ENCODE measurements at places on chromosomes 2 and 18.

DNA sequence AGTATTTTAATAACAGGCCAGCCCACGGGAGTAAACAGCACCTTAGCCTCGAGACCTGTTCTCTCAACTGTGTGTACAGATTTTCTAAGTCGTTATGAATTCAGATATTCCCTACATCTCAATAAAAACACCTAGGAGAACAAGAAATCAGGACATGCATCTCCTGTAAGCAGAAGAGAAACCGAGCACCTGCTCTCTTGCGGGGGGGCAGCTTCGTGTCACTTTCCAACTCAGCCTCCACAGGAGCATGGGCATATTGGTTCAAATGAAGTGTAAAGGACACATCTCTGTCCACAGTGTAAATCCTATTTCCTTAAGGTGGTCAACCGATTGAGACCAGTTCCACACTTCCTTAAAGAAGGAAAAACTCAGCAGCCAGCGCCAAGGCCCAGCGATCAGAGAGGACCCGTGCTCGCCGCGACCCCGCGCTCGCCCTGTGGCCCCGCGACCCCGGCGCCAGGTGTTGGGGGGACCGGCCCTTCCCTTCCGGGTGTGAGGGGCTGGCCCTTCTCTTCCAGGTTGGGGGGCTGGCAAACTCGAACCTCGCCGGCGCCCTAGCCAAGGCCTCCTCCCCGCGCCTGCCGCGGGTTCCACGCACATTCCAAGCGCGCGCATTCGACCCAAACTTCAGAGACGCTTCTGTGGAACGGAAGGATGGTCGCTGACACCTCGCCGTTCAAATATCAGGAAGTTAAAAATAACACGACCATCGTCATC, 652 bp downstream of the SH3YL1 start:
- H3K27me3 ChIP-seq: no peaks in the 10 kb centered on the region
- H3K36me3 ChIP-seq: no peaks in the 10 kb centered on the region
- DNase-seq: no peak
- H3K4me1 ChIP-seq: peaks cover 30% of the 10 kb centered on the region

GRCh38 chr2:65297544-65297943, 69.9 kb downstream of the ACTR2 start:
- no peak overlapping the region for H3K4me3 ChIP-seq
- no peaks in the 10 kb centered on the region for H3K27me3 ChIP-seq
- peaks cover 43% of the 10 kb centered on the region for H3K4me1 ChIP-seq
- no peak overlapping the region for H3K27ac ChIP-seq
- H3K36me3 ChIP-seq: no peaks in the 10 kb centered on the region

GRCh38 chr2:43333656-43334144, 107.3 kb upstream of the ZFP36L2 start:
- H3K36me3 ChIP-seq: no peaks in the 10 kb centered on the region
- peak overlapping the region; percentile 20 for H3K4me3 ChIP-seq
- peaks cover 13% of the 10 kb centered on the region for H3K4me1 ChIP-seq
- DNase-seq: peak; percentile 56
- no peaks in the 10 kb centered on the region for H3K27me3 ChIP-seq

DNA sequence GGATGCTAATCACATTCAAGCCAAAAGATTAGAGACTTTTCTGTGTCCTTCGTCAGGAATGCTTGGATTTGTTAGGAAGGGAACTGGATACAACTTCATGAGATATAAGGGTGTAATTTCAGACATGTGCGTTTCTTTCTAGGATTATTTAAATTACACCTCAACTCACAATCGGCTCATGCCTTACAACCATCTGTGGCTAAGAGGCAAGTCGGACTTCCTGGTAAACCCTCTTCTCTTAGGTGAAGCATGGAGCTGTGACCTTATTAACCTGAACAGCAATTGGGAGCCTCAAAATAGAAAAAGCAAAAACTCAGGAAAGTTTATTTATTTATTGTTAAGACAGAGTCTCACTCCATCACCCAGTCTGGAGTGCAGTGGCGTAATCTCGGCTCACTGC, 61.8 kb downstream of the SEMA4F start:
- no peak for DNase-seq
- H3K27ac ChIP-seq: no peak overlapping the region
- peaks cover 4% of the 10 kb centered on the region for H3K27me3 ChIP-seq
- H3K36me3 ChIP-seq: no peaks in the 10 kb centered on the region
- no peaks in the 10 kb centered on the region for H3K4me1 ChIP-seq
- H3K4me3 ChIP-seq: peak overlapping the region; percentile 59

- no peak overlapping the region for H3K4me3 ChIP-seq
- H3K4me1 ChIP-seq: peaks cover 23% of the 10 kb centered on the region
- no peak overlapping the region for H3K27ac ChIP-seq
- no peak for DNase-seq
These were observed 103.1 kb downstream of the CCDC85A start for GRCh38 chr2:56286936-56287335.

DNA sequence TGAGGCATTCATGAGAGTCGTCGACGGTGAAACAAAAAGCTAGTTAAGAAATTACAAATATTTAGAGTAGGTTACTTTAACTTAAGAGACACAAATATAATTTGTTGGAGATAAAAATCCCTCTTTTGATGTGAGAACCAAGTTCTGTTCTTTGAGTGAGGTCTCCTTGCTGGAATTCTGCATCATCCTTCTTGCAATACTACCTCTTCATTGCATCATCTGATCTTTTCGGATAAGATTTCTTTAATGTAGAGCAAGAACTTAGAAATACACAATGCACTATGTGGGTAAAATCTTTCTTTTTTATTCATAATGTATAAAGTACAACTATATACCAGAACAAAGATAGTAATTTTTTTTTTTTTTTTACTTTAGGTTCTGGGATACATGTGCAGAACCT, 118.4 kb downstream of the ARL4C start:
- DNase-seq: no peak
- H3K36me3 ChIP-seq: no peaks in the 10 kb centered on the region

DNA sequence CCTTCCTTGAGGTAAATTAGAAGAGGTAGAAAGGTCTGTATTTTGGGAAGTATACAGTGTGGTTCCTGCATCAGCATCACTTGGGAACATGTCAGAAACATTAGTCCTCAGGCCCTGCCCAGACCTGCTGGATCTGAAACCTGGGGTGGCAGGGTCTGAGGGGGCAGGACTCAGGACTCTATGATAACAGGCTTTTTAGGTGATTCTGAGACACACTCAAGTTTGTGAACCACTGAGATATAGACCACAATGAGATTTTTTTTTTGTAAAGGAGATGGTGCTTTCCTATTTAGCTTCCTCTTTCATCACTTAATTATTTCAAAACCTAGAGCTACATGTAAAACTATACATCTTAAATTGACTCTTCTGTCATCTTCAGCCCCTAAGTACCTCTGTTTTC, 262.7 kb upstream of the SPOPL start:
- H3K27me3 ChIP-seq: no peaks in the 10 kb centered on the region
- H3K4me1 ChIP-seq: peaks cover 6% of the 10 kb centered on the region
- no peak overlapping the region for H3K27ac ChIP-seq
- DNase-seq: no peak
- no peak overlapping the region for H3K4me3 ChIP-seq
- H3K36me3 ChIP-seq: no peaks in the 10 kb centered on the region

GRCh38 chr18:59607078-59607379, 90.2 kb downstream of the CCBE1 start:
- no peak overlapping the region for H3K4me3 ChIP-seq
- peaks cover 5% of the 10 kb centered on the region for H3K4me1 ChIP-seq
- DNase-seq: no peak

DNA sequence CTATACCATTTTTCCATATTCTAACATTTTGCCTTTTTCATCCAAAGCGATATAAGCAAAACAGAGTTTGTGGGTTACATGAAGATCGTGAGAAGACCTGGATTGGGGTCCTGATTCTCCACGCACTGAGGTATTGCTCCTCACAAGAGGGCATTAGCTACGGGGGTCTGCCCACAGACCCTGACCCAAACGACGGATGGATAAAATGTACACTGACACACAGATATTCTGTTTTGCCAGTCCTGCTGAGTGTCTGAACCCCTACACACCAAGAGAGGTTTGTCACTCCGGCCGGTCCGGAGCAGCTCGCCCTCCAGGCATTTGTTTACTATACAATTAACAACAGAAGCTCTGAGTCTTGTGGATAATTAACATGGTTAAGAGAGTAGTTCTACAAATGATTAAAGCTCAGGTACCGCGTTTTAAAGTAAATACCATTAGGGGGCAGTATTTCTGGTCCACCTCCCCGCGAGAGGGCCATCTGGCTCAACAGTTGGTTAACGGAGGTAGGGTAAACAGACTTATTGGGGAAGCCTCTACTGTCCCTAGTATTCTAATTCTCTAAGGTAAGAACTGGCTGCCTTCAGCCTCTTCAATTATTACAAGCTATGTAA, 28.4 kb downstream of the SCYGR8 start:
- no peaks in the 10 kb centered on the region for H3K4me1 ChIP-seq
- H3K27ac ChIP-seq: no peak overlapping the region
- H3K4me3 ChIP-seq: no peak overlapping the region
- H3K36me3 ChIP-seq: no peaks in the 10 kb centered on the region
- no peaks in the 10 kb centered on the region for H3K27me3 ChIP-seq

DNA sequence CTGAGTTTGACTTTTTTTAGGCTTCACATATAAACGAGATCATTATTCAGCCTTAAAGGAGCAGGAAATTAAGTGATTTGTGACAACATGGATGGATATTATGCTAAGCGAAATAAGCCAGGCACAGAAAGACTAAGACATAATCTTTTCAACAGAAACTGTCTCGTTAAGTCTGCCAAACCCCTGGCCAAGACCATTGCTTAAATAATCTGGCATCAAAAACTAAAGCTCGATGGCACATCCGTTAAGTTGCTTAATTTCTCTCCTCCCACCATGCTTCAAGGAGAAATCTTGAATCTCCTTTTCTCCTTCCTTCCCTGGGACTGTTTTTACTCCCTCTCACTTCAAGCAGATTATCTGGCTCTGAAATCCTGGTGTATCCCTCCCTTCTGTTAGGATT, 140.3 kb downstream of the GALNT14 start:
- no peaks in the 10 kb centered on the region for H3K27me3 ChIP-seq
- H3K36me3 ChIP-seq: no peaks in the 10 kb centered on the region

DNA sequence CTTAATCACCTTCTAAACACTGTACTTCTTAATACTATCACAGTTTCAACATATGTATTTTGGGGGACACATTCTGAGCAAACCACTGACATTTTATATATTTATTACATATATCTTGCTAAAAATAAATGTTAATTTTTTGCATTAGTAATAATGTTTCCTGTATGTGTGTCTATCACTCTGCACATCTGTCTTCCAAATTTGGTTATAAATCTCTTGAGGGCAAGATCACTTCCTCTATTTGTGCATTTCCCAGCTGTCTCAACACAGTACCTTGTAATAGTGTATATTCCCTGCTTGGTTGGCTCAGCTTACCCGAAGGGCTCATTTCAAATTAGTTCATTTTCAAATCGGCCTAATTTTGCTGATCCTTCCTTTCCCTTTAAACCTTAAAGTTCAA, 617.1 kb upstream of the GYPC start:
- no peak overlapping the region for H3K4me3 ChIP-seq
- no peaks in the 10 kb centered on the region for H3K4me1 ChIP-seq
- no peaks in the 10 kb centered on the region for H3K36me3 ChIP-seq

- H3K27ac ChIP-seq: no peak overlapping the region
- no peaks in the 10 kb centered on the region for H3K4me1 ChIP-seq
- H3K4me3 ChIP-seq: no peak overlapping the region
- no peak for DNase-seq
These were observed 322.1 kb downstream of the LRRTM1 start for GRCh38 chr2:79982445-79982844.

DNA sequence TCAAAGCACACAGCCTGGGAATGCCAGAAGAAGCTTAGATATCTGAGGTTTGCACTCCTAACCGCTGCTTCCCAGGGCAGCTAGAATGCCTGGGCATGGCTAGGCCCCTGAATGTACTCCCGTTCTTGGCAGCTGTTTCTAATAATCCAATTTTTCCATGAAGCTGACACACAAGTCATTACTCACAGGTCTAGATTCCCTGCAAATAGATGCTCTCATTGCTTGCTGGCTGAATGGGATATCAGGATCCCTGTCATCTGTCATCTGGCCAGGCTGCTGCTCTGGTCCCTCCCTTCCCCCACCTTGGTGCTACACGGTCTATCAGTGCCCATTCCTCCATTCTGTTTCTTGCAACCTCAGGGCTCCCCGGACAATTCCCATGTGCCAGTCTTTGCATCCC, 40.7 kb upstream of the TEX51 start:
- no peak overlapping the region for H3K27ac ChIP-seq
- no peaks in the 10 kb centered on the region for H3K4me1 ChIP-seq
- DNase-seq: no peak
- H3K4me3 ChIP-seq: no peak overlapping the region
- no peaks in the 10 kb centered on the region for H3K36me3 ChIP-seq

GRCh38 chr2:71898851-71899681, 248.6 kb downstream of the CYP26B1 start:
- H3K4me1 ChIP-seq: no peaks in the 10 kb centered on the region
- no peak for DNase-seq
- no peak overlapping the region for H3K27ac ChIP-seq
- H3K27me3 ChIP-seq: no peaks in the 10 kb centered on the region
- H3K4me3 ChIP-seq: no peak overlapping the region

DNA sequence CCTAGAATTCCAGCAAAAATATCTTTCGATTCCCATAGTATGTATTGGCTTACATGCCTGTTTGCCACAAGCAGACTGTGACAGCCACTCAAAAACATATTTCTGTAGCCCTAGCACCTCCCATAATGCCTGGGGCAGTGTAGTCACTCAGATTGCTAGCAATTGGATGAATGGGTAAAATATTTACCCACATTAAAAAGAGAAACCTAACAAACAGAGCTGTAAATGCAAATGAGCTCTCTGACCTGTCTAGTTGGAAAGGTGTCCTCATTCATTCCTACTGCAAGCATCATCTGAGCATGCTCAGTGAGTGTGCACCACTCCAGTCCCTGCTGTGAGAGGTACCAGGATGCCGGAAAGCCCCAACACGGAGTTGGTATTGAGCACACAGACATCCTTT, 234.0 kb upstream of the RAB12 start:
- no peaks in the 10 kb centered on the region for H3K4me1 ChIP-seq
- DNase-seq: no peak
- H3K36me3 ChIP-seq: peaks cover 84% of the 10 kb centered on the region

DNA sequence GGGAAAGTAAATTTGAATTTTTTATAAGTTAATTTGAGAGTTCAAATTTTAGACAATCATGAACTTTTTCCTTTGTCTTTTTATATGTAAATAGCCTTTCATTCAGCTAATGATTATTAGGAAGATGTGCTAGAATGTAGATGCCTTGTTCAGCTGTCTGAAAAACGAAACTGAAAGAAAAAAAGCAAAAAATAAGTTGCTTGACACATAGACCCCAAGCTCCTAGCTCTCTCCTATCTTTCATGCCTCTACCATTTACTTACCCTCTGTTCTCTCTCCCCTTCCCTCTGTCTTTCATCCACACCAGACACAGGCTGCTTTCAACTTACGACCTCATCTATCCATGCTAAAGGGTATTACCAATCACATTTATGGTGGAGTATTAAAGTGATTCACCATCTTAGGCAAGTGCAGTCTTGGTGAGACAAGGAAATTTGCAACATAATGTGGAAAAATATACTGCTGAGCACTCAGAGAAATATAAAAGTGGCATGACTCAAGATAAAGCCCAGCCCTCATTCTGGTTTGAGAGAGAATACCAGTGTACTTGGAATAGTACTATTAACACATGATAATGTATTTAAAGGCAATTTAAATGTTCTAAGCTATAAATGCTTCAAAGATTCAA, 425.6 kb downstream of the SUCLG1 start:
- no peaks in the 10 kb centered on the region for H3K36me3 ChIP-seq
- no peaks in the 10 kb centered on the region for H3K4me1 ChIP-seq
- no peak for DNase-seq
- no peaks in the 10 kb centered on the region for H3K27me3 ChIP-seq
- H3K4me3 ChIP-seq: no peak overlapping the region

GRCh38 chr18:58308463-58308862, 264.4 kb downstream of the NEDD4L start:
- no peak for DNase-seq
- peaks cover 27% of the 10 kb centered on the region for H3K4me1 ChIP-seq
- no peak overlapping the region for H3K4me3 ChIP-seq
- H3K27me3 ChIP-seq: no peaks in the 10 kb centered on the region

Measured in heart left ventricle (tissue), 16 donors.